ENCODE measurements at places on chromosomes 5 and 9. TPM values are rescaled to one million over a fixed set of nuclear protein-coding genes. Genes with fewer than 3 reads are reported as not detected.

DNA sequence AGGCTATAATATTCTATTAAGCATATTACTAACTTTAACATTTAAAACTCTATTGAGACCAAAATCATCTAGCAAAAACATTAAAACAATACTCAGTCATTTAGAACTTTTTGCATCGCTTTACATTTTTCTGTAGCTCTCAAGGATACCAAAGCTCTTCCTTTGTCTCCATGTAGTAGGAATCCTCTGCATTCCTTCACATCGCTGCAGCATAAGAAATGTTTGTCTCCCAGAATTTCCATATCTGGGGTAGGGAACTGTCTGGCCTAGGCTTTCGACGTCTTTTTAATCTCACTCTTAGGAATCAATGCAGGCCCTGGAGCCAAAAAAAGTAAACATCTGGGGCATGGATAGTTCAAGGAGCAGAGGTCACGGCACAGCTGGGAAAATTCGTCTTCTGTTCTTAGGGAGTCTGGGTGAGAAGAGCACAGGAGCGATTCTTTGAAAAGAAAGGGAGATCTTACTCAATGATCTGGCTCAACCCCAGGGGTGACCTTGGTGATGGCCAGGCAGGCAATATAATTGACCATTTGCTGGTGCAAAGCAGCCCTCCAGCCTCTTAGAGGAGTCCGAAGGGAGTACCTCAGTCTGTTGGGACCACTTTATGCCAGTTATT lies 23.2 kb upstream of the RAI14 start:
- DNase-seq, result no peak

GRCh38 chr9:100718717-100719116 lies 140.8 kb downstream of the CAVIN4 start:
- no peak for DNase-seq

The SVEP1 gene
- polyA plus RNA-seq, result not detected

DNA sequence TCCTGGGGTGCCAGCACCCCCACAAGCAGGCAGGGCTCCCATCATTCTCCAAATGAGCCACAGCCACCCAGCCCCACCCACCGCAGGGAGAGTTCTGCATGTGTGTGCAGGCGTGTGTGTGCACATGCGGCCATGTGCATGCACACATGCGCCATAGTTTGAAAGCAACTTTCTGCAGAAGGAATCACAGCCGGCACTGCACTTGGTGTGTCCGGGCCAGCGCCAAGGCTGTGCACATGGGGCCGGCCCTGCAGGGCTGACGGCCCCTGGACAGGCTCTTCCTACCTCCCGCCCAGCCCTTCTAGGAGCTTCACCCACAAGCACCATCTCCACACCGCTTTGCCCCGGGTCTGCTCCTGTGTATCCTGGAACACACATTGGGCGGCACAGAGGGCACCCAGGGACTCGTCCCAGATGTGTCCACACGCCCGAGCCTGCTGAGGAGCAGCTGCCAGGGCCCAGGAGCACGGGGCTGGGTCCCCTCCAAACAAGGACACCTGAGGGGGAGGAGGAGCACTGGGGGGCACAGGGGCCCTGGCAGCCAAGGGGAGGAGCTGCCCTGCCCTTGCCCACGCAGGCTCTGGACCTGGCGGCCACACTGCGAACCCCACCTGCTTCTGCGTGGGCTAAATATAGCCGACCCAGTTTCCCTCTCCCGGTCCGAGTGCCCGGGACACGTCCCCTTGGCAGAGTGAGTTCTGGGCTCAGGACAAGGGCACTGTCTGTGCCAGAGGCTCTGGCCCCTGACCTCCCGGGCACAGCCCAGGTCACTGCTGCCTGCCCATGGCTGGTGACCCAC lies 19.1 kb downstream of the TPPP start:
- DNase-seq, result no peak

DNA sequence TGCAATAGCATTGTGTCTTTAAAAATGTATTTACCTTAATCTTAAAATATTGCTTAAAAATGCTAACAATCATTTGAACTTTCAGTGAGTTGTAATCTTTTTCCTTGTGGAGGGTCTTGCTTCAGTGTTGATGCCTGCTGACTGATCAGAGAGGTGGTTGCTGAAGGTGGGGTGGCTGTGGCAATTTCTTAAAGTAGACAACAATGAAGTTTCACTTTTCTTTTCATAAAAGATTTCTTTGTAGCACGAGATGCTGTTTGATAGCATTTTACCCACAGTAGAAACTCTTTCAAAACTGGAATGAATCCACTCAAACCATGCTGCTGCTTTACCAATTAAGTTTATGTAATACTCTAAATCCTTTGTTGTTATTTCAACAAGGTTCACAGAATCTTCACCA lies 50.8 kb downstream of the NR3C1 start:
- DNase-seq, result peak; percentile 48

The SPINK5 gene
- polyA plus RNA-seq, result not detected

The CCDC171 gene
- polyA plus RNA-seq, result 0.62 TPM

The CRHBP gene
- not detected for polyA plus RNA-seq

DNA sequence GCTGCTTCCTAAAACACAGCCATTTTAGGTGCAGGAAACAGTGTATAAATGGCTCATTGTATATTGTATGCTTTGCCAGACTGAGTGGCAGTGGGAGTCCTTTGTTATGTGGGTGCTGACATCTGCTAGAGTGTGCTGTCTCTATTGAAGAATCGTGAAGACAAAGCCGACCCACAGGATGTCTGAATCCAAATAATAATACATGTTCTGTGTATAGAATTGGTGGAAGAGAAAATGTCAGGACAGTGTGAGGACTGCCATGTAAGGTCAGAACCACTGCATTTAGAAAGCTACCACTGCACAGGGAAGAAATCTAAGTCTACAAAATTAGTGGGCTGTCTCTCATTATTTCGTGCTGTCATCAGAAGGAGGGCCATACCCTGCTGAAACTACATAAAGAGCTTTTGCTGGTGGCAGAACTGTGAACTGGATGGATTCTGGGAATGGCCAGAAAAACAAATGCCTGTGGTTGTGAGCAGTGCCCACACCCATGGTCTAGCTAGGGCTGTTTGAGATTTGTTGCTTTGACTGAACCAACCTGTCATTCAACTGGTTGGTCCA lies 2.5 kb downstream of the IL7R start:
- DNase-seq, result no peak

The APBA1 gene
- not detected for polyA plus RNA-seq

DNA sequence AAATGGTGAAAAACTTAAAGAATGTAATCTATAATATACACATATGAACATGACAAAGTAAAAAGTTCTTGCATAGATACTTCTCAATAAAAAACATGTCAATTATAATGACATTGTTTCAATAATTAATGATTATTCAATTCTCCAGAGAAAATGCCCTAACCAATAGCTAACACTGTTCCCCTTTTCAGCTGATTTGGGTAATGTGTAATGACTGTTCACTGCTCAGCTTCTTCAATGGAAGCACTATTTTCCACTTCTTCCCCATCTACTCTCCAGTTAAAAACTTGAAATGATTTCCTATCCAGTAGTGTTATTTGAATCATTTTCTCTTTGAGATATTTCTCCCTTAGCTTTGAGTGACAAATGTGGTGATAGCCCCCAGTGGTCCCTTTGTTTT lies 62.3 kb downstream of the CEP120 start:
- DNase-seq, result no peak

DNA sequence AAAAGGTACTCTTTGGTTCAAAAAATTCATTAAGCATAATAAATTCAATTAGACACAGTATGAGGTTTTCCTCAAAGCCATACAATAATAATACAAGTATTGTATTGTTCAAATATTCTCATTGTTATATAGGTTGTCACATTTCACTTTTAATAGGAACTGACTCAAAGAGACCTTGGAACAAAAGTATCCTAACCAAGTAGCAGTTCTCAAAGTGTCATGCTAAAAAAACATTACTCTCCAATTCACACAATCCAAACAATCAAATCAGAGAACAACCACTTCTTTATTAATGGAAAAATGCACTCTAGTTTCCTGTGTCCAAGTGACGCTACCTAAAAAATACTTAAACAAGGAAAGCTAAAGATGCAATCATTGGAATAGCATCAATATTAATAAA lies 115.4 kb downstream of the DENND1A start:
- no peak for DNase-seq

GRCh38 chr9:70490478-70490877 lies 76.0 kb upstream of the KLF9 start:
- DNase-seq, result no peak

DNA sequence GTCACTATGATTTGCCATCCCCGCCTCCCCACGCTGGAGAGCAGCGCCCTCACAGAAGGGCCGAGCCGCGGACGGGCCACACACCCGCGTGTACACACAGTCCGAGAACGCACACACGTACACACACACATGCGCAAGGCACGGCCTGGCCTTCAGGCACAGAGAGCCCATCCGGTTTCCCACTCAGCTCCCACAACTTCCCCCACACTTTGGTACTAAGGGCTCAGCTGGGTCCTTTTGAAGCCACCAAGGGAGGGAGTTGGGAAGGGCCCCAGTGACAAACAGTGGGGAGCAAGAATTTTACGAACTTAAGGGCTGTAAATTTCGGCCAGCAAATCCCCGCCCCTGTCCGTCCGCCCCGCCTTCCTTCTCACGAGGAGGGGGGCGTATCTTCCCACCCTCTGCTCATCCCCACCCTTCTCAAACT lies 133.3 kb upstream of the HAND1 start:
- DNase-seq, result no peak

DNA sequence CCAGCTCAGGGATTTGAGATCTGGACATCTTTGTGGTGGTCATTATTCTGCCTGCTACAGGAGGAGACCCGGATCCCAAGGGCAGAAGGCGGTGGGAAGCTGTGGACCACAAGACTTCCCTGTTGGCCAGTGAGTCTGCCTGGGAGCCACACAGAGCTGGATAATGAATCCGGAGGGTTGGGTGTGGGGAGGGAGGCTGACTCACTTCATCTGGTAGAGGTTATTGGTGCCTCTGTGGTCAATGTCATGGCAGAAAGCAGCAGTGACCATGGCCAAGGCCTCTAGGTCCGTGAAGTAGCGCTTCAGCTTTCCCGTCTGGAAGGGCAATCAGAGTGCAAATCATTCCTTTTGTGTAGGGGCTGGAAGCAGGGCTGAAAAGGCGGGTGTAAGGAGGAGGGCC lies 58.5 kb downstream of the PDE6A start:
- DNase-seq, result no peak

The CBY3 gene
- polyA plus RNA-seq, result not detected

- no peak for DNase-seq
Measured at GRCh38 chr9:25396828-25397227, 281.4 kb downstream of the TUSC1 start.

The GRAMD2B gene
- 7.0 TPM for polyA plus RNA-seq

DNA sequence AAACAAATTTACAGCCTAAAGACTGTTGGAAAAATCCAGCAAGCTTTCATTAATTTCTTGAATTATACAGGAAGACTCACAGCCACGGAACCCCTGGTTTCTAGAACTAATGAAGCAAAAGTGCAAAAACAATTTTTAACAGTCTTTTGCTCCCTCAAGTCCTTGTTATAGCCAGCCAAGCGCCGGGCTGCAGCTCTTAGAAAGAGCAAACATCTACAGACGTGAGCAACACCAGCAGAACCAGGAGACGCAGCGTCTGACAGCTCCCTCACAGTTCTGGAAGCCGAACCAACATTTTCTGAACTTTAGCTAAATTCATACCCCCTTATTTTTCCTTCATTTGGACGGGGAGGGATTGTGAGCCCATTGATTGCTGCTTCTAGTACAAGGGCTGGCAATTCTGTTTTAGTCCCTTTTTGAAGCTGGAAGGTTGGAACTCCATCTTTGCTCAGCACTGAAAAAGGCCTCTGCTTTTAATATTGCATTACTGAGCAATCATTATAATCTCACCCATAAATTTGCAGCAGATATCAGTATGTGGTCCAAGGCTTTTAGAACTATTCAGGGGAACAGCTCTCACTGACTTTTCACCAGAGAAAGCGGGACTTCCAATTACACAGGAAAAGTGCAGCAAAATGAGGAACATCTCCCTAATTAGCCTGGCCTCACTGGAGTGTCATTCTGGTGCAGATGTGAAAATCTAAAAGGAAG lies 45.8 kb downstream of the AK8 start:
- DNase-seq, result no peak

The GOLPH3 gene
- 105 TPM for polyA plus RNA-seq

DNA sequence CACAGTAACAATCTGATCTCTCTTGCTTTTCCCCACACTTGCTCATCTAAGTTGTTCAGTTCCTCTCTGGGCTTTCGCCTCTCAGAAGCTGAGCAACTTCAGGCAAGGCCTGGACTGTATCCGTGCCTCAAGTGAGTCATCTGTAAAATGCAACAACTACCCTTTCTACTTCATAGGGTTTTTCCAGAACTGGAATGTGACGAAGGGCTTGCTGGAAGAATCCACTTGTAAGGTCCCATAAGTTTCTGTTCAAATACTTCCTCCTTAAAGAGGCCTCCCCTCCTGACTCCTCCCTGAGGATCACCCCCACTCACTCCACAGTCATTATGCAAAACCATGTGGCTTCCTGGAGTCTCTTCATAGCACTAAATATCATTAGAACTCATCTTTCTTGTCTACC lies 17.5 kb upstream of the INSYN2B start:
- DNase-seq, result no peak

DNA sequence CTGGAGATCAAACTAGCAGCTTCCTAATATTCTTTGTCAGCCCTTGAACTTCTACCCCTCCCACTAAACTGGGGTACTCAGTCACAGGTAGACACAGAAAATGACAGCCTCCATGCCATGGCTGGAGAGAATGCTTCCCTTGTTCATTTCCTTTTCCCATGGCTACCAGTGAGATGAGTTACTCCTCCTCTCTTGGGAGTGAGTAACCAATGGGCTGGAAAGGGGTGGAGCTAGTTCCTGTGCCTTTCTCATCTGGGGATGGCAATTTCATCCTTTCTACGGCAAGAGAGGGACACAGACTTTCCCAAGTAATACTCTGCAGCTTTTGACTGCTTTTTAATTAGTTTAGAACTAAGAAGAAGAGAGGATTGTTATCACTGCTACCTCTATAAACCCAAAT lies 1045.6 kb upstream of the WWC1 start:
- no peak for DNase-seq

The F12 gene
- 1.9 TPM for polyA plus RNA-seq

GRCh38 chr5:77413049-77413448 lies 79.1 kb downstream of the WDR41 start:
- no peak for DNase-seq

DNA sequence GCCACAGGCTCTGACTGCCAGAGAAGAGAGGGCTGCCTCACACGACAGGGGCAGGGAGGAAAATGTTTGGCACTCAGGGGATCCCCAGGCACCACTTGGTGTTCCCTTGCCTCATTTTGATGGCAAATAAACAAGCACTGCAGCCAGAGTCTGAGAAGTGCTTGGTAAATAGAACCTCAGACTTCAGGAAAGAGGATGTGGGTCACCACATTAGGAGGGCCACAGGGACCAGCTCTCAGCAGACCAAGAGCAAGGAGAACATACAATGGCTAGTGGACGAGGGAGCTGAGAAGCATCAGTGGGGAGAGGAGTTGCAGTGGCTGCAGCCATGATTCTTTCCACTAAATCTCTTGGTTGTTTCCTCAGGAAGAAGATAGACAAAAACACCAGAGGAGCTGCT lies 413.9 kb downstream of the GADD45G start:
- no peak for DNase-seq

The C9 gene
- polyA plus RNA-seq, result not detected

- no peak for DNase-seq
Measured at GRCh38 chr5:170316937-170317336, 19.4 kb upstream of the LCP2 start.

The MARCOL gene
- polyA plus RNA-seq, result not detected

The PCDHB4 gene
- polyA plus RNA-seq, result not detected
